ENCODE measurements at places on chromosomes 7 and 10.
A peak's percentile ranks its signal among the peaks of the same experiment; 100 is the strongest.

DNA sequence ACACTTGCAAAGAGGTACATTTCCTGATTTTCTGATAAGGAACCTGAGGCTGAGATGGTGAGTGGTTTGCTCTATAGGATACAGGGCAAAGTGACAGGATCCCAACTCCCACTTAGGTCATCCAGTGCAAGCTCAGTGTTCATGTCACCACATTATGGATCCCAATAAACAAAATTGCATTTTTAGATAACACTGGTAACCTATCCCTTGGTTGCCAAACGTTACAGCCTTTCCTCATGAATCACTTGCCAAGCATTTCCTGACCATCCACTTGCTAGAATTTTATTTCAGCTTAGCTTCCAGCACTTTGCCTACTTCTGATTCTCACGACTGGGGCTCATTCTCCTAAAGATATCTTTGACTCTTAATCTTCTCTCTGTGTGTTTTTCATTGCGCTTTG, 131.4 kb upstream of the ODAD2 start:
- no peak for DNase-seq

DNA sequence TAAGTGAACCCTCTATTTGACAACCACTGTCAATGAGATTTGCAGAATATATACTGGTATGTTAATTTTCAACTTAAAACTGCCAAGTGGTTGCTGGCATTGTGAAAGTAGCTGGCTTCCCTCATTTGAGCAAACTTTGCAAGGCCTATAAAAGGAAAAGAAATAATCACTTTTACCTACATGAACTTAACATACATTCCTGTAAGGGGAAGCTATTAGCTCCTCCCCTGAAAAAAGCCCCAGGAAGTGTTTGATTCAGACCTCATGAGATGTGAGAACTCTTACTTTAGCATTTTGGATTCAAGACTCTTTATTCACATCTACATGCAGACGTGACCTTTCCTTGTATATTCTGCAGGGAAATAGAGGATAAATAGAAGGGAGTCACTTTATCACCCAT, 175.6 kb downstream of the OTUD1 start:
- DNase-seq, result no peak

GRCh38 chr10:117736655-117737054, 194.1 kb downstream of the EMX2 start:
- DNase-seq, result no peak

GRCh38 chr7:45077579-45077978, 11.2 kb downstream of the NACAD start:
- DNase-seq, result peak; percentile 11

GRCh38 chr7:103549786-103550185, 103.8 kb upstream of the SLC26A5 start:
- DNase-seq, result no peak

DNA sequence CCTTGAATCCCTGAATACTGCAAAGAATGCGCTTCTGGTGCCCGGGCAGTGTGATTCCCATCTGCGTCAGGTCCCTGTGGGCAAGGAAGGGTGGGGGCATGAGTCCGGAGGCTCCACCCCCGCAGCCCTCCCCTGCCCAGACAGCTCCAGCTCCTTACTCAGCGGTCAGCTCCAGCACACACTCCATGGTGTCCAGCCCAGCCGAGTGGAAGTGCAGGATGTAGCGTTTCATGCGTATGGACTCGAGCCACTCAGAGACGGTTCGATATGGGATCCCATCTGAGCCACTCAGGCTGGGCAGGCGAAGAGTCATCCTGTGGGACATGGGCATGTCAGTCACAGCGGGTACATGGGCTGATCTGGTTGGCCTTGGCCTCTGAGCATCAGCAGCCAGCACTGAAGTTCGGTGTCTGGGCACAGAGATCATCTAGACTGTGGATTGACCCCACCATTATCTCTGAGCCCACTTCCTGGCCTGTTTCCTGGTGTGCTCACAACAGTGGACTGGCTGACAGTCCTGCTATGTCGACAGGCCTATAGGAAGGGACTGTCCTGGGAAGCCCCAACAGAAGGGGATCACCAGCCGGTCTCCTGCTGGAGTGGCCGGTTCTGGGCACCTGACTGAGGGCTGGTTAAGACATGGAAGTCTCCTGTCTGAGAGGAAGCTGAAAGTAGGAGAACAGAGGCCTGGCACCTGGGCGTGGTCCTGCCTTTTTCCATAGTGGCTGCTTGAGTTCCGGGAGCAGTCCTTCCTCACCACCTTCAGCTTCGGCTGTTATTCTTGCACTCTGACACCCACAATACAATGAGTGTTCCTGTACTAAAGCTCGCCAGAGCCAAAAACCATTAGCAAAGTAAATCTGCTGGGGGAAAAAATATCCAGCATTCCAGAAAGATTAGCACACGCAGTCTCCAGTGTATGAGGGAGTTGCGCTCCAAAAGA, 10.6 kb downstream of the ZYX start:
- peak; percentile 80 for DNase-seq

DNA sequence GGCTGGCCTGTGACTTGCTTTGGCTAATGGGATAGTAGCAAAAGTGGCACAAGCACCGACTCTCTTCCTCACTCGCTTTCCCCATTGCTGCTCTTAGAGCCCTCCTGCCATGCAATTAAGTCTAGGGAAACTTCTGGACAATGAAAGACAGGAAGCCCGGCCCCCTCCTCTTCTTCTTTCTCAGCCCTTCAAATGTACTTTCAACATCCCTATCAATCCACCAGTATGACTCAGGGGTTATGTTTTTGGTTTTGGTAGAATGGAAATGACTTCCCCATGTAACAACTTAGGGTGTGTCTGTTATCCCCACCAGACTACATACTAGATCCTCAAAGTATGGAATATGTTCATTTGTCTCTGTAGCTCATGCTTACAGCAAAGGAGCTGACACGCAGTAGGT, 139.0 kb upstream of the GDF10 start:
- no peak for DNase-seq

DNA sequence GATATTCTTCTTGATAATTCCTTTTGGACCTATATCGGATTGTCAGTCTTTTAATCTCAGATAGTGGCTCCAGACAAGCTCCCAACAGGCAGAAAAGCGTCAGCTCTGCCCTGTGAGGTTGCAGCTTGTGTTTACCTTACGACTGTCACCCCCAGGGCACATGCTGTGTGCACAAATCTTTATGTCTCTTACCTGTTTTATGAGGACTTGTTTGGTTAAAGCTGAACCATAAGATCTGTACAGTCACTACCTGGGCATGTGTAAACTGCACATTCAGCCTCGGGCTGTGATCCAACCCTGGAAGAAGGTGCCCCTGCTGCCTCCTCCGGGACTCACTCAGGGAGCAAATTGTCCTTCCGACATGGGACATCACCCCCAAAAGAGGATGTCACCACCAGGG, 119.8 kb downstream of the GALNT17 start:
- DNase-seq, result no peak
